ENCODE measurements at places on chromosomes 4 and X. TPM values are rescaled to one million over a fixed set of nuclear protein-coding genes. Genes with fewer than 3 reads are reported as not detected.

The FGFBP2 gene
- not detected for total RNA-seq

The ERVMER34-1 gene
- 2.2 TPM for total RNA-seq

The HSFX3 gene
- not detected for total RNA-seq

The RBMXL3 gene
- not detected for total RNA-seq

The PPP4R3C gene
- total RNA-seq: not detected

The GUCY1A1 gene
- total RNA-seq: 4.0 TPM

- no peak overlapping the region for H3K4me3 ChIP-seq
- H3K36me3 ChIP-seq: no peaks in the 10 kb centered on the region
- H3K27me3 ChIP-seq: no peaks in the 10 kb centered on the region
- no peak overlapping the region for H3K27ac ChIP-seq
- H3K4me1 ChIP-seq: no peaks in the 10 kb centered on the region
Observed at GRCh38 chrX:129760155-129760554, 19.6 kb upstream of the SASH3 start.

GRCh38 chrX:18956303-18957032 lies 27.4 kb downstream of the PHKA2 start:
- no peaks in the 10 kb centered on the region for H3K4me1 ChIP-seq
- no peak overlapping the region for H3K27ac ChIP-seq
- no peak overlapping the region for H3K4me3 ChIP-seq
- H3K27me3 ChIP-seq: no peaks in the 10 kb centered on the region

GRCh38 chr4:6718932-6719610 lies 3.1 kb downstream of the BLOC1S4 start:
- H3K4me3 ChIP-seq: peak overlapping the region; percentile 52
- DNase-seq: no peak
- peaks cover 18% of the 10 kb centered on the region for H3K4me1 ChIP-seq
- H3K27ac ChIP-seq: no peak overlapping the region

DNA sequence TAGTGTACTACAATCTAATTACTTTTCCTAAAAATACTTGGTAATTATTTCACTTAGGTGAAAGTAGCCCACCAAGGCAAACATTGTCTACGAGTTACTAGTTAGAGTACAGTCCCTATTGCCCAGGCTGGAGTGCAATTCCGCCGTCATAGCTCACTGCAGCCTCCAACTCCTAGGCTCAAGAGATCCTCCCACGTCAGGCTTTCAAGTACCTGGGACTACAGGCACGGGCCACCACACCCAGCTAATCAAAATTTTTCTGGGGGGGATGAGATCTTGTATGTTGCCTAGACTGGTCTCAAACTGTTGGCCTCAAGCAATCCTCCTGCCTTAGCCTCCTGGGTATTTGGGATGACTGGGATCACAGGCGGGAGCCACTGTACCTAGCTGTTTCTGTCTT lies 21.9 kb downstream of the FAM193A start:
- no peaks in the 10 kb centered on the region for H3K36me3 ChIP-seq
- no peak overlapping the region for H3K4me3 ChIP-seq
- no peaks in the 10 kb centered on the region for H3K27me3 ChIP-seq
- H3K4me1 ChIP-seq: peaks cover 4% of the 10 kb centered on the region
- DNase-seq: no peak
- no peak overlapping the region for H3K27ac ChIP-seq

GRCh38 chr4:68465058-68465457 lies 17.8 kb downstream of the TMPRSS11E start:
- no peak for DNase-seq
- no peak overlapping the region for H3K27ac ChIP-seq
- no peaks in the 10 kb centered on the region for H3K27me3 ChIP-seq
- H3K4me1 ChIP-seq: no peaks in the 10 kb centered on the region
- no peak overlapping the region for H3K4me3 ChIP-seq

DNA sequence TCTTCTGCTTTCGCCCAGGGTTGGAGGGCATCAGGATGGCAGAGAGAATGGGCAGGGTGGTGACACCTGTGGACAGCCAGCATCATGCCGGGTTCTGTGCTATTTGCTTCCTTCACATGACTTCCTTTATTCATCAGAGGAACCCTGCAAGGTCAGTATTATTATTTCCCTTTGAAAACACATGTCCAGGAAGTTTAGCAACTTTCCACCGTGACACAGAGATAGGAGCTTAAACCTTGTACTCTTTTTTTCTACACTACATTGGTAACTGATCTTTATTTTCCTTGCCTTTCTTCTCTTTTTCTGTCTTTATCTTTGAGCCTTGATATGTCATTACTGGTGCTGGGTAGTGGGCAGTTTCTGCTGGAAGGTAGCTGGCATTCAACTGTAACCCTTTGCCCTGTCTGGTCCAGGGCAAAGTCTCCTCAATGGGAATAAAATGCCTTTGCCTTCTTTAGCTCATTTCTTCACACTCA lies 5.0 kb upstream of the MGST2 start:
- no peaks in the 10 kb centered on the region for H3K27me3 ChIP-seq
- DNase-seq: no peak
- peaks cover 63% of the 10 kb centered on the region for H3K4me1 ChIP-seq
- H3K36me3 ChIP-seq: peaks cover 2% of the 10 kb centered on the region
- H3K27ac ChIP-seq: peak overlapping the region; percentile 4

- DNase-seq: no peak
- H3K27me3 ChIP-seq: peaks cover 18% of the 10 kb centered on the region
- H3K4me1 ChIP-seq: peaks cover 6% of the 10 kb centered on the region
- no peaks in the 10 kb centered on the region for H3K36me3 ChIP-seq
Observed at GRCh38 chr4:110680265-110680664, 57.4 kb upstream of the PITX2 start.

DNA sequence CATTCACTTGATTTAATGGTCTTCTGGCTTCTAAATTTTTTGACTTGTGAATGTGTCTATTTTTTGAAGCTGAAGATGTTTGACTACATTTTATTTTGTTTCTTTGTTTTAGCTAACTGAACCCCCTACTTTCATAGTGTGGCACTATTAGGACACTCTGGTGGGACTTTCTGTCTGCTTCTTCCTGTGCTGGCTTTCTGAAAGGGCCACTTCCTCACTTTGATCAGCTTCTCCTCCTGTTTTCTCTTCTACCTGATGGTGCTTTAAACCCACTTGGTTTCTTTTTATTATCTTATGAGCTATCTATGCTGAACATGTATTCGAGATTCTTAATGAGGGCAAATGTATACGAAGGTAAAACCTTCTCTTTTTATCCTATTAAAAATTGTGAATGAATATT lies 186.1 kb upstream of the CASK start:
- no peaks in the 10 kb centered on the region for H3K36me3 ChIP-seq
- no peak for DNase-seq
- no peak overlapping the region for H3K4me3 ChIP-seq
- no peak overlapping the region for H3K27ac ChIP-seq
- no peaks in the 10 kb centered on the region for H3K27me3 ChIP-seq

GRCh38 chrX:283115-283845 lies 2.1 kb downstream of the PLCXD1 start:
- H3K36me3 ChIP-seq: peaks cover 8% of the 10 kb centered on the region
- H3K4me1 ChIP-seq: peaks cover 12% of the 10 kb centered on the region
- peak overlapping the region; percentile 97 for H3K27ac ChIP-seq
- peak; percentile 75 for DNase-seq

- H3K27me3 ChIP-seq: no peaks in the 10 kb centered on the region
- DNase-seq: no peak
- no peak overlapping the region for H3K27ac ChIP-seq
- no peaks in the 10 kb centered on the region for H3K36me3 ChIP-seq
Observed at GRCh38 chr4:18127030-18127429, 105.5 kb upstream of the LCORL start.

DNA sequence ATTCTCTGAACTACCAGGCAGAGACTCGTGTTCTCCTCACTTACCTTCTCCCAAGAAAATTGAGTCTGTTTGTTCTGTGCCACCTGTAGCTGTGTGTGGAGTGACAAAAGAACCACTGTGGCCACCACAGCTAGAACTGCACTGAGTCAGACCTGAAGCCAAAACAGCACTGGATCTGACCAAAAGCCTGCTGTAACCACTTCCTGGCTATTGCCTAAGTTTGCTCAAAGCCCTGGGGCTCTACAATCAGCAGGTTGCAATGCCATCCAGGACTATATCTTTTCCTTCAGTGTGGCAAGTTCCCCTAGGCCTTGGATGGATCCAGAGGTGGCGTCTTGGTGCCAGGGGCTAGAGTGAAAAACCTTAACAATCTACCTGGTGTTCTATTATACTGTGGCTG lies 449.1 kb downstream of the FAM133A start:
- no peak for DNase-seq
- H3K27me3 ChIP-seq: no peaks in the 10 kb centered on the region
- H3K4me3 ChIP-seq: no peak overlapping the region
- peaks cover 5% of the 10 kb centered on the region for H3K4me1 ChIP-seq
- H3K36me3 ChIP-seq: no peaks in the 10 kb centered on the region

GRCh38 chrX:113522814-113523213 lies 682.2 kb upstream of the AMOT start:
- H3K4me1 ChIP-seq: no peaks in the 10 kb centered on the region
- no peak overlapping the region for H3K27ac ChIP-seq
- H3K36me3 ChIP-seq: no peaks in the 10 kb centered on the region
- H3K27me3 ChIP-seq: no peaks in the 10 kb centered on the region

DNA sequence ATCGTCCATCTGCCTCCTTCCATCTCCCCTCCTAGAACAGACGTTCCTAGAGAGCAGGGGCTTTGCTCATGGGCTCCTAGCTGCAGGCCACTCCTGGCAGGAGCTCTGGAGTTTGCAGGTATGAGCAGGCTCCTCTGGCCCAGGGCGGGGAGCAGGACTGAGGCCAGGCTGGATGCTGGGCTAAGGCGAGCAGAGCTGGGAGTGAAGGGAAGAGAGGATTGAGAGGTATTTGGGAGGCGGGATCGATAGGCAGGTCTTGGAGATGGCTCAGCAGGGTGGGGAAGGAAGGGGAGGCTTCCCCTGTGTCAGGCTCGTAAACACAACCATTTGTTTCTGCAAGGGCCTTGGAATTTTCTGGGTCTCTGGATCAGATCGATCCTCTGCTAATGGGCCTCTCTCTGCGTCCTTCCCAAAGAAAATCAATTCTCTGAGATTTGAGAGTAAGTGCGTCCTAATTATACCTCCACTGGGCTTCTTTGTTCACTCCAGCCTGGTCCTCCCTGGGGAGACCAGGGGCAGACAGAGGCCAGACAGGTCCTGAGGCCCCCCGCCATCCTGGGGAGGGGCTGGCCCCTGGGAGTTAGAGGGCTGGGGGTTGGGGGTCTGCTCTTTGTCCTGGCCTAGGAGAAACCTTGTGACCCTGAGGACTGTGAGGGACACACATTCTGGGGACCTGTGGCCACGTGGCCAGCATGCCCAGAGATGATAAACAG lies 94.8 kb upstream of the PSAPL1 start:
- H3K4me3 ChIP-seq: peak overlapping the region; percentile 20
- H3K27me3 ChIP-seq: peaks cover 13% of the 10 kb centered on the region
- H3K27ac ChIP-seq: peak overlapping the region; percentile 96
- peaks cover 52% of the 10 kb centered on the region for H3K4me1 ChIP-seq

- H3K4me1 ChIP-seq: no peaks in the 10 kb centered on the region
- H3K36me3 ChIP-seq: no peaks in the 10 kb centered on the region
- no peak overlapping the region for H3K4me3 ChIP-seq
- no peak for DNase-seq
Observed at GRCh38 chr4:95857761-95858160, 17.9 kb downstream of the PDHA2 start.

DNA sequence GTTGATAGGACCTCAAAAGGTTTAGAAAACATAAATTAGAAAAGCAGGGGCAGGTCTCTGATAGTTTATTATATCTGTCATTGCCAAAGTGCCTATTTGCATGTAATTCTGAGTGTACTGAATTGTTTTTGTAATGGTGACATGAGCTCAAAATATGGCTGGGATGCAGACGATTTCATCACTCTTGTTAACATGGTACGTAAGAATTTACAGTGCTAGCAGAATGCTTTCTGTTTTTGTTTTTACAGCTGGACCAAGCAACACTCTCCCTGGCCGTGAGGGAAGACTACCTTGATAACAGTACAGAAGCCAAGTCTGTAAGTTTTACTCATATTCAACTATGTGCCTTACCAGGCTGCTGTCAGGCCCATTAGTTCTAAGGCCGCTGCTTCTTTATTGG lies 58.1 kb downstream of the PHEX start:
- no peak for DNase-seq
- no peak overlapping the region for H3K4me3 ChIP-seq
- H3K4me1 ChIP-seq: peaks cover 2% of the 10 kb centered on the region
- H3K36me3 ChIP-seq: no peaks in the 10 kb centered on the region
- H3K27ac ChIP-seq: no peak overlapping the region

DNA sequence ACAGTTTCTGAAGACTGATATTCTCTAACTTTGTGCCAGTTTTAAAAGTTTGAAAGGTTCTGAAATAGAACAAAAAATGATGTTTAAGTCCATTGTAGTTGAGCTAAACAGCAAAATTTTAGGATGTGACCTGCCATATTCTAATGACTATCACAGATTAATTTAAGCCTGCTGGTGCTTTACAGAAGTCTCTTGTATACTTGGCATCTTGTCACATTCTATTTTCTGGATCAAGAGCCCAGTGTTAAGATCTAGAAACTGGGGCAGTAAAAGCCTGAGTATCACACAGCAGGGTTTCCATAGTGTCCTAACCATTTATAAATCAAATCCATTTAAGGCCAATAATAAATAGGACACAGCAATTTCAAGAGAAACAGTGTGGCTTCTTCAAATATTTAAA lies 12.4 kb downstream of the FSTL5 start:
- no peak overlapping the region for H3K4me3 ChIP-seq
- H3K4me1 ChIP-seq: peaks cover 10% of the 10 kb centered on the region
- DNase-seq: no peak
- H3K27me3 ChIP-seq: no peaks in the 10 kb centered on the region
- peak overlapping the region; percentile 91 for H3K27ac ChIP-seq

DNA sequence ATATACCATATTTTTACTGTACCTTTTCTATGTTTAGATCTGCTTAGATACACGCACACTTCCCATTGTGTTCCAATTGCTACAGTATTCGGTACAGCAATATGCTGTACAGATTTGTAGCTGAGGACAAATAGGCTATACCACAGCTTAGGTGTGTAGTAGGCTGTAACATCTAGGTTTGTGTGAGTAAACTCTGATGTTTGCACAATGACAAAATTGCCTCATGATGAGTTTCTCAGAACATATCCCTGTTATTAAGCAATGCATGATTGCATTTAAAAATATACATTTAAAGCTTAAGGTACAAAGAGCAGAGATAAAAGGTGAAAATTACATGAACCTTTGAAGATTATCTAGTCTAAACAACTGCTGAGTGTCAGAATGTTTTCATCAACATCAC lies 181.7 kb downstream of the ADGRA3 start:
- peaks cover 11% of the 10 kb centered on the region for H3K36me3 ChIP-seq
- DNase-seq: no peak
- H3K4me3 ChIP-seq: no peak overlapping the region
- H3K27me3 ChIP-seq: no peaks in the 10 kb centered on the region
- H3K4me1 ChIP-seq: no peaks in the 10 kb centered on the region
- no peak overlapping the region for H3K27ac ChIP-seq

DNA sequence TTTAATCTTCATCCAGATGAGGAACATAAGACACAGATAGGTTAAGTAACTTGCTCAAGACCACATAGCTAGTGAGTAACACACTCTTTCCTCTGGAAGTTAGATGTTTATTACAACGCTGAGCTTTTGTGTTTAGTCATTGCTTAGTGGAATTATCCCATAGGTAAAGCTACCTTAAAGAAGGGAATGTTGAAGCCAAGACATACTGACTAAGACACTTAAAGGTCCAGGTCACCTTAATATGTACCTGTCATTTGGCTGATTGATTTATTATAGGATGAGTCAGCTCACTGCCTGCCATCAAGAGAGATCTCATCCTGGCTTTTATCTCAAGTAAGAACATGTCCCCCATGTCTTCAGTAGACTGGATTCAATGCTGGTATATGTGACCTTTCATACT lies 53.4 kb downstream of the KDR start:
- no peaks in the 10 kb centered on the region for H3K36me3 ChIP-seq
- no peak overlapping the region for H3K4me3 ChIP-seq
- no peak for DNase-seq
- no peak overlapping the region for H3K27ac ChIP-seq
- H3K4me1 ChIP-seq: peaks cover 5% of the 10 kb centered on the region
- H3K27me3 ChIP-seq: peaks cover 6% of the 10 kb centered on the region

GRCh38 chr4:144689125-144689524 lies 43.2 kb downstream of the HHIP start:
- H3K27ac ChIP-seq: no peak overlapping the region
- no peak overlapping the region for H3K4me3 ChIP-seq
- H3K27me3 ChIP-seq: no peaks in the 10 kb centered on the region
- no peaks in the 10 kb centered on the region for H3K4me1 ChIP-seq

Measured in progenitor cell of endocrine pancreas (in vitro differentiated cells).